ENCODE measurements at places on chromosomes 6 and 20.

- no peak for DNase-seq
These were observed 5.9 kb downstream of the NHSL1 start for GRCh38 chr6:138493413-138493812.

DNA sequence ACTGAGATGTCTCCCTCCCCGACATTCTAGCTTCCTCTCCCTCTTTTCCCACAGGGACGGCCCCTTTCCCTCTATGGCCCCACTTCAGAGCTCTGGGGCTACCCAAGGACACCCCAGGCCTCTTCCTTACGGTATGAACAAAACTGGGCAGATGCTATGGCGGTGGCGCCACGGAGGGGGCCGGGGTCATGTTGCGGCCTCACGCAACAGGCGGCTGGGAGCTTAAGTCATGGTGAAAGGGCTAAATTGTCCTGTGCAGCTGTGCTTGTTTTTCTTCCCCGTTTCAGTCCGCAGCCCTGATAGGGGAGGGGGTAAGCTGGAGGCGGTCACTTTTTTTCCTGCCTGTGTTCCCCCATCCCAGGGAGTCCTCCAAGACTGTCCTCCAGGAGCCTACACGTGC lies 17.6 kb upstream of the KIAA1755 start:
- no peak for DNase-seq

- no peak for DNase-seq
These were observed 919.6 kb downstream of the KIF16B start for GRCh38 chr20:15653396-15654207.

DNA sequence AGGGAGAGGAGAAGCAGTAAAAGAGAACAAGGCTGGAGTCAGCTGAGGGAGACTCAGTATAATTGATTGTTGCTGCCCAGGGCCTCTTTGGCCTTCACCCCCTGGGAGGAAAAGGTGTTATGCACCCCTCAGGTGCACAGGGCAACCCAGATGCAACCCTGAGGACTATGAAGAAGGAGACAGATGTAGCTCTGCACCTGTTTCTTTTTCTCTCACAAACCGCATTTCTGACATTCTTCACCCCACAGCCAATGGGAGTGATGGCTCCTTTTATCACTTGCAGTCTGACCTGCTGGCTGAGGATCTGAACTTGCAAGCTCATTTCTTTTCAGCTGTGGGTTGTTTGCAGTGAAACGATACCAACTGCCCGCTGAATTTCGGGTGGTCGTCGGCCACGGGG lies 64.1 kb upstream of the F13A1 start:
- no peak for DNase-seq

GRCh38 chr20:34916774-34917354 lies 38.7 kb downstream of the GSS start:
- no peak for DNase-seq

DNA sequence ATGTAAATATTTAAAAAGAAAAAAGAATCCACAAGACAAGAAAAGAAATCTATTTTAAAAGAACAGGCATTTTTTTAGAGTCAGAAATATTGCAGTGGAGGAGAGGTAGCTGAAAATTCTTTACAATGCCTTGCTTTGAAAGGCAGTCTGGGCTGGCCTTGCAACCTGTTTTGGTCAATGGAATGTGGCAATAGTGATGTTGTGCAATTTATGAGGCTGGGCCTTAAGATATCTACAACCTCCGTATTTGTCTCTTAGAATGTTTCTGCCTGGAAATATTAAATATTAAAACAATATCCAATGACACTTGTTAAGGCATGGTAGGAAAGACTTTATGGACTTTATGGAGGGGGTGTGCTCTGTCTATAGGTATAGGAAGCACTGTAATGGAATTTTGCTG lies 14.8 kb upstream of the SCGN start:
- DNase-seq = no peak

DNA sequence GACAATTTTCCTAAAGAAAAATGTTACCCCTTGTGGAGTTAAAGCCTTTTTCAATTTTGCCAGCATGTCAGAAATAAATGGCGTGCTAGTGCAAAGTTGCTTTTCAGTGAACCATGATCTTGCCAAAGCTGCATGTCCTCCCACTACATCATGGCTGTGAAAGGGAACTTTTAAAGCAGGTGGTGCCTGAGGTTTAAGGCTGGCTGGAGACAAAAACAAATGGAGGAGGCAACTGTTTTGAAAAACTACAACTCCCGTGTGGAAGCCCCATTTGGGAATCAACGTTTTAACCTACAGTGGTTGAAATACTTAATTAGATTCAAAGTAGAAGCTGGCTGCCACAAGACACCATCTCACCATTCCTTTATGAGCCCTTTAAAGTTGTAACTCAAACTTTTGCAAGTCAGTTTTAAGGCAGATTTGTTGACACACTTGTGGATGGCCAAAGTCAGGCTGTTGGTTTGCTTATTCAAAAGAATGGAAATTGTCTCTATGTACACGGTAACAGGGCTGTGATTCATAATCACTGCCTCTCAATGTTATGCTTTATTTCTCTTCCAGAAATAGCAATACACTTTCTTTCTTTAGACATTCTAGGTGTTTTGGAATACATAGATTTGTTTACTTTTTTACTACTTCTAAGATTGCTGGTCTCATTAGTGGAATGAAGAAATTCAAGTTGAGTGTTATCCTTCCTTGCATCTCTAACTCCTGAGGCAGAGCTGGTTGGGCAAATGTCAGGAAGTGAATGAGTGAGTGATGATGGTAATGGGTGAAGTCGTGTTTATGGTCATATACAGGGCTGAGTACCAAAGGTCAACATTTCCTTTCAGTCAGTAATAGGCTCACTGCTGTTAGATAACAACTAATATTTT lies 196.4 kb upstream of the GMDS start:
- no peak for DNase-seq

DNA sequence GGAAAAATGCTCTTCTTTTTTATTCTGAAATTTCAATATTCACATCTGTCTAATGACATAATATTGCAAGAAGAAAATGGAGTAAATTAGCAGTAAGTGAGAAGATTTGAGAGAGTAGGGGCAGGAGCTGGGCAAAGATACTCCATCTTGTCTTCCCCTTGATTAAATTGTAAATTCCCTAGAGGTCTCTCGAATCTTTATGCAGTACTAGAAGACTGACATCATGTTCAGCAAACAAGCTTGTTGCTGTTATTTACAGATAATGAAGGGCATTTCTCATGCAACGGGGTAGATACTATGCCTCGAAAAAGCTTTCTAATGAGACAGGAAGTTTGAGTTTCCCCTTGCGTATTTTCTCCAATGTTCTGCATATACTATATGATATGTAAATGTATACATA lies 306.9 kb upstream of the PTCHD4 start:
- no peak for DNase-seq
